ENCODE measurements at places on chromosomes 5 and 9. TPM values are rescaled to one million over a fixed set of nuclear protein-coding genes. Genes with fewer than 3 reads are reported as not detected.

PCDHGA8 gene
- total RNA-seq: 13.9 TPM

ASB6 gene
- 31.0 TPM for total RNA-seq

GPRIN1 gene
- total RNA-seq: 0.27 TPM

ELOVL7 gene
- total RNA-seq: 3.0 TPM

SARDH gene
- 4.3 TPM for total RNA-seq

All from thoracic aorta (tissue), 2 donors.